ENCODE measurements at places on chromosomes 6 and 20. TPM values are rescaled to one million over a fixed set of nuclear protein-coding genes. Genes with fewer than 3 reads are reported as not detected.

DNA sequence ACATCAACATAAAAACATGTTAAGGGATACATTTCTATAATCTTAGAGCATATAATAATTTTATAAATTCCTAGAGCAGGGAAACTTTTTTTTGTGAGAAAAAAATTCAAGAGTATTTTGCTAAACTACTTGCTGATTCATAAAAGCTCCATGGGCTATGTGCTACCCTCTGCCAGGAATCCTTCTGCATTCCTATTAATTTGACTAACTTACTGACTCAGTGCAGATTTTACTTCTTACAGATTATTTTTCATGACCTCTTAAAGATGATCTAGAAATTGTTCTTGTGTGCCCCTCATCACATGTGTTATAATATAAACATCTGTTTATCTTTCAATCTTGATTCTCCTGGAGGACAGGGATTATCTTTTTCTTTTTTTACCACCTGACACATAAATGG is 5.7 kb downstream of the VTA1 start:
- DNase-seq, result no peak

- DNase-seq, result no peak
Measured at GRCh38 chr6:37535759-37536490, 36.2 kb upstream of the CCDC167 start.

The DDX43 gene
- not detected for total RNA-seq

The FRK gene
- 0.82 TPM for total RNA-seq

The ADTRP gene
- 25.3 TPM for total RNA-seq

The MRS2 gene
- 21.2 TPM for total RNA-seq
